ENCODE measurements at places on chromosomes 3 and 15. TPM values are rescaled to one million over a fixed set of nuclear protein-coding genes. Genes with fewer than 3 reads are reported as not detected.

STRIT1 gene
- total RNA-seq: not detected

CXCR6 gene
- not detected for total RNA-seq

LDHAL6B gene
- total RNA-seq: not detected

ADCY5 gene
- 2.1 TPM for total RNA-seq

ACAP2 gene
- 60.9 TPM for total RNA-seq

STOML1 gene
- 19.5 TPM for total RNA-seq

CCR1 gene
- not detected for total RNA-seq

CPNE9 gene
- total RNA-seq: 54.6 TPM

PP2D1 gene
- total RNA-seq: not detected

SELENOK gene
- total RNA-seq: 39.4 TPM

LEO1 gene
- 22.7 TPM for total RNA-seq

KLHL40 gene
- total RNA-seq: 0.44 TPM

FGF7 gene
- total RNA-seq: 0.07 TPM

C3orf85 gene
- total RNA-seq: not detected

VWA5B2 gene
- total RNA-seq: 56.5 TPM

CCDC39 gene
- total RNA-seq: not detected

ZNF662 gene
- 16.3 TPM for total RNA-seq

TAGLN3 gene
- 819 TPM for total RNA-seq

CDCP1 gene
- 0.71 TPM for total RNA-seq

RTP3 gene
- total RNA-seq: not detected

DOCK3 gene
- total RNA-seq: 13.4 TPM

GP9 gene
- not detected for total RNA-seq

RASA2 gene
- total RNA-seq: 13.2 TPM

RPL39L gene
- 15.1 TPM for total RNA-seq

CSPG4 gene
- 1.1 TPM for total RNA-seq

CCR2 gene
- total RNA-seq: not detected

ANKUB1 gene
- total RNA-seq: not detected

HYAL3 gene
- 6.9 TPM for total RNA-seq

CAMK1 gene
- total RNA-seq: 8.2 TPM

IGSF10 gene
- 0.05 TPM for total RNA-seq

LOXL1 gene
- total RNA-seq: 163 TPM

ATP13A4 gene
- total RNA-seq: 0.93 TPM

MORC1 gene
- not detected for total RNA-seq

SEMA6D gene
- total RNA-seq: 255 TPM

UQCC5 gene
- total RNA-seq: 13.7 TPM

PROS1 gene
- 4.9 TPM for total RNA-seq

IL1RAP gene
- 0.37 TPM for total RNA-seq

SCN11A gene
- total RNA-seq: 0.78 TPM

HCLS1 gene
- not detected for total RNA-seq

HHLA2 gene
- not detected for total RNA-seq

C3orf80 gene
- 0.34 TPM for total RNA-seq

DALRD3 gene
- total RNA-seq: 26.3 TPM

RTP4 gene
- not detected for total RNA-seq

A4GNT gene
- total RNA-seq: not detected

METTL6 gene
- 25.9 TPM for total RNA-seq

LAMB2 gene
- total RNA-seq: 16.6 TPM

AGBL1 gene
- total RNA-seq: 0.76 TPM

SNTN gene
- total RNA-seq: not detected

ACAN gene
- total RNA-seq: 0.05 TPM

CERS3 gene
- total RNA-seq: not detected

LRRN1 gene
- 127 TPM for total RNA-seq

MLH1 gene
- 30.4 TPM for total RNA-seq

TUSC7 gene
- total RNA-seq: not detected

ST3GAL6 gene
- 52.9 TPM for total RNA-seq

ADAMTS9 gene
- total RNA-seq: 2.3 TPM

PRR20G gene
- total RNA-seq: not detected

Data from glutamatergic neuron (in vitro differentiated cells).